ENCODE measurements at places on chromosomes 6 and 20.

DNA sequence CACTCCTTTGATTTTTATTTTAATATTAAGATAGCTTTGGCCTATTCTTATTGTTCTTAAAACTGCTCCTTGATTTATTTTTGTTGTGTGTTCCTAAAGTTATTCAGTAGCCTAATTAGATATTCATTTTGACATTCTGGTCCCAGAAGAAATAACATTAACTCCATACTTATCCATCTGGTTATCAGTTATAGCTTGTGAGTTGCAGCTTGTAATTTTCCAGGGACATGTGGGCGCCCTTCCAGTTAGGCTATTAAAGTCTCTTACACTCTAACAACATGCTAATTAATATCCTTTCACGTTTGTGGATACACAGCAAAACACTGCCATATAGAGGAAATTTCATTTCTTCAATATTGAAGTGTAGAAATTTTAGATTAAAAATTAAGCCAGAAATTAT is 987.5 kb downstream of the HACE1 start:
- no peak for DNase-seq

DNA sequence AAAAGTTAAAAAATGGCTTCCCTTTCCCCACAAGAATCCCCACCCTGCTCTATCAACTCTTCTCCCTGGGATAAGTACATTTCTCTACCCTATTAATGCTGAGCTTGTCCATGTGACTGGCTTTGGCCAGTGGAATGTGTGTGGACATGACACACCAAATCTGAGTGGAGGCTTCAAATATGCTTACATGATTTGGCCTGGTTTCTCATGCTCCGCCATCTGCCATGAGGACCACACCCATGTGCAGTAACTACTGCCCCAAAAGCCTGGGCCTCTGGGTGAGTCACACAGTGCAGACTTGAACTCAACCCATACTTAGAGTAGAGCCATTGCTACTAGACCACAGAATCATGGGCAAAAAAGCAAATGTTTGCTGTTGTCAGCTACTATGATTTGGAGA is 65.4 kb downstream of the PRND start:
- DNase-seq = no peak

DNA sequence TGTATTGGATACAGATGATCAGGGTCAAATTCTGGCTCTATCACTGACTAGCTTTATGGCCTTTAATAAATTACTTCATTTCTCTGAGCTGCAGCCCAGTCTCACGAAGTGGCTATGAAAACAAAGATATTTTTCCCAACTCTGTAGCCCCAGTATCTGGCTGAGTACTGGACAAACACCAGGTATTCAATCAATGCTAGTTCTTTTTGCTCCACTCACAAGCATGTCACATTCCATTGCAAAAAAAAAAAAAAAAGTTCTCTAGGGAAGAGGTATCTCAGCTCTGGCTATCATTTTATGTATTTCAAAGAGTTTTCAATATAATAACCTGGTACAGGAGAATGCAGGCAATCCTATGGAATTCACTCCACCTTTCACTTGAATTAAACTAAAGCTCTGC is 3.1 kb downstream of the CHD6 start:
- no peak for DNase-seq

GRCh38 chr20:1033751-1034414 is 31.8 kb upstream of the RSPO4 start:
- no peak for DNase-seq

- no peak for DNase-seq
Measured at GRCh38 chr6:91140449-91140848, 553.6 kb upstream of the MAP3K7 start.

DNA sequence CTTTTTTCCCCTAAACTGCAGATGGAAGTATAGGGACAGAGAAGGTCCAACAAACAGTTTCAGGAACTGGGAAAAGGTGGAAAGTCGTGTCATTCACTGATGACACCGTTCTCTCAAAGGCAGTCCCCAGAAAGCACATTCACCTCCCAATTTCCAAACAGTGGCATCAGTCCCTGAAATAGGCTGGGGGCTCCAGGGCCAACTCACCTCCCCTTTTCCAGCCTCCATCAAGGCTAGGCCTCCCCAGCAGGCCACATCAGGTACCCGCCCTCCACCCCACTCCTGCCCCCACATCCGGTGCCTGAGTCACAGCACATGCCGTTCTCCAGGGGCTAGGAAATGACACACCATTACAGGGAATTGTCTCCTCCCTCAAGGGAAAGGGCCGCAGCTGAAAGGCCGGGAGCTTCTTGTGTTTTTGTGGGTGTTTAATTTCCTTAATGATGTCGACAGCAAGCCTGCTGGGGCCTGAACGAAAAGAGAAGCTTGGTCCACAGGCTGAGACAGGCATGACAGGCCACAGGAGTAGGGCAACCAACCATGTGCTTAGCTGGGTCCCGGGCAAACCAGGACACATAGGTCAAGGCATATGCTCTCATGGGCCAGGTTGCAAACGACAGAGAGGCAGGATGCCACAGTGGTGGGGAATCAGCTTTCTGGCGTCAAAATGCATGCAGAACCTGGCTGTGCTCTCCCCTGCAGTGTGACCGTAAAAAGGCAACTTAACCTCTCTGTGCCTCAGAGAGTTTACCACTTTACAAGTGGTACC is 39.2 kb downstream of the ZMYND8 start:
- DNase-seq = no peak

DNA sequence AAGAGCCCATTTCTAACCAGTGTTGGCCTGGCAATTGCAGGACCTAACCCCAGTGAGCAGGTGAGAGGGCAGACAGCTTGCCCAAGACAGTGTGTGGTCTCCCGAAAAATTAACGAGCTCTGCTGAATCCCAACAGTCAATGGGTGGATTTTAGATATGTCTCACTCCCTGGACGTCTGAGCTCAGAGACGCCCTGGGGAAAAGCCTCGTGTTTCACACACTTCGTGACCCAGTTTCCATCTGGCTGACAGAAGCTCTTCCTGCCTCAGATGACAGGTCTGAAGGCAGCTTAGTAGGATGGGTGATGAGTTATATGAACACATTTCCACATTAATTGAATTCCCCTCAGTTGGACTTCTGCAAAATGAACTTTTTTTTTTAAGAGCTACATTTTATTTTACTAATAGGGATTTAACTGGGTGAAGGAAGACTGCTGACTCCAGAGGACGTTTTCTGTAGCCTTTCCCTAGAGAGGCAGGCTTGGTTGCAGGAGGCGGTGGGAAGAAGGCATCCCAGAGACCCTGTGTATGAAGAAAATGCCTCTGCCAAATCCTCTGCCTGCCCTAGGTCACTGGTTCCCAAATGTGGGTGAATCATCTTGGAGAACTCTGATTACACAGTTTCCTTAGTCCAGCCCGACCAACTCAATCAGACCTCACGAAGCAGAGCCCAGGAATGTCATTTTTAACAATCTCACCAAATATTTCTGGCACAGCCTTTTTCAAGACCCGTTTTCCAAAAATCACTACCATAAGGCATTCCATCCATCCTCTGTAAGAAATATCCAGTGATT is 71.7 kb upstream of the LY86 start:
- no peak for DNase-seq

DNA sequence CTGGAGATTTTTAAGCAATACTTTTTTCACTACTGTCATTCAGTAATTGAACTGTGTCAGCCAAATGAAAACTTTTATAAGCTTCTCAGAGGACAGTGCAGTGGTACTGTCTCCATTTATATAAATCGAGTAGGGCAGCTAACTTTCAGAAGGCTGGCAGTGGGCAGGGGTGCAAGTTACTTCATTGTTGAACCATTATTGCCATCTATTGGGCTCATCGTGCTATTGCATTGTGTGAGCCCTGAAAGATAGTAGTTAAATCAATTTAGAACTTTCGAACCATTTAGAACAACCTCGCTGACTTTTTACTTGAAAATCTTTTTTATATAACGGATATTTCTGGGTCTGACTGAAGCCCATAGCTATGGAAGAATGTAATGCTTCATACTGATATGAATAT is 347.8 kb upstream of the PLCB4 start:
- DNase-seq = no peak

DNA sequence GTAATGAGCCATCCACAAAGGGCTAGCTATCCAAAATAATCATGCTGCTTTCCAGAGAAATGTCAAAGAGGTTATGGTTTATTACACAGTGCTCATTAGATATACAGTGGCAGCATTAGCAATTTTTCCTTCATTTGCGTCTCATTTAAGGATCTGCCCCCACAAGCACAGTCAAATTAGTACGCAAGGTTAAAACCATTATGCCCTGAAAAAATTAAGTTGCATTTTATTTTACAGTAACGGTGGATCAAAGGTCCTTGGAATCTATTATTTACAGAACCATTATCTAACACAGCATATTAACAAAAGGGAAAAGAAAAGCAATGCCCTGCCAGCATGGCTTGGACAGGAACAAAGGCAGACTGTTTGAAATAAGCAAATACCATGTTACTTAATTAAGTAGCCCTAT is 144.8 kb downstream of the PDSS2 start:
- DNase-seq = no peak

- DNase-seq = no peak
Measured at GRCh38 chr6:63816401-63816981, 180.9 kb downstream of the PHF3 start.

DNA sequence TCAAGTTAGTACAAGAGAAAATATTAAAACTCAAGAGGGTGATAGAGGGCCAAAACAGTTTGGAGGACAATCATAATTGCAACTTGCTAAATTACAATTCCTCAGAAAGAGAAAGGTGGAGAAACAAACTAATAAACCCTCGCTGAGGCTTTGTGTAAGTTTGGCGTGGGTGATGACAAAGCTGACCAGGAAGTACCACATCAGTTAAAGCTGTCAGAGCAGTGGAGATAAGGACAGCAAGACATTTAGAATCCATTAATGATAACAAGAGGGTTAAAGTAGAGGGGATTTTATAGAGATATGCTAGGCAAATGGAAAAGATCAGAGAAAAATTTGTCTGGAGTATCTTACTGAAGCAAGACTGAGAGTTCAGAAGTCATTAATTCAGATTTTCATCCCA is 334.4 kb downstream of the TFAP2B start:
- no peak for DNase-seq

DNA sequence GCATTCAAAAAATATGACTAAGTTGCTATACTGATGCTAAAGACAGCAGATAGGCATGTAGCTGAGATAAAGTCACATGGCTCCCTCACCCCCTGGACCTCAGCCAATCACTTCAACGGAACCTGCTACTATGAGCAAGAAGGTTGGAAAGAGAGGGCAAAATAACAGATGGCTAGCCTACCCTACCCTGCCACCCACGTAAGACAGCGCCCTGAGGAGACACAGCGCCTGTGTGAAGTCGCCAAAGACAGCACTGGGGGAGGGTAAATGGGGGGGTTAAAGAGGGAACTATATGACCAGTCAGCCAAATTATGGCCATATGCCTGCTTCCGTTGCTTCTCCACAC is 163.2 kb downstream of the RALGAPA2 start:
- no peak for DNase-seq

- no peak for DNase-seq
Measured at GRCh38 chr6:40735521-40735920, 148.4 kb upstream of the LRFN2 start.

All from activated naive CD4-positive, alpha-beta T cell (primary cell).